ENCODE measurements at places on chromosomes 7 and 10. TPM values are rescaled to one million over a fixed set of nuclear protein-coding genes. Genes with fewer than 3 reads are reported as not detected.

The ATXN7L1 gene
- total RNA-seq = 8.6 TPM

The LIPM gene
- total RNA-seq = not detected

The RGR gene
- total RNA-seq = not detected

The UTF1 gene
- total RNA-seq = not detected

The LBX1 gene
- total RNA-seq = not detected

The MYL10 gene
- total RNA-seq = not detected

The STARD3NL gene
- 78.2 TPM for total RNA-seq

The TWIST1 gene
- 31.2 TPM for total RNA-seq

The ZNF783 gene
- 11.9 TPM for total RNA-seq

The METTL27 gene
- total RNA-seq = 2.5 TPM

The AVPI1 gene
- total RNA-seq = 19.2 TPM

The LANCL2 gene
- total RNA-seq = 17.0 TPM

The FKBP9 gene
- total RNA-seq = 318 TPM

The AS3MT gene
- total RNA-seq = 8.2 TPM

The MOGAT3 gene
- not detected for total RNA-seq

The ZMIZ2 gene
- 10.3 TPM for total RNA-seq

The CNNM1 gene
- total RNA-seq = under 0.01 TPM

The TMEM60 gene
- 17.0 TPM for total RNA-seq

The BHLHA15 gene
- 0.13 TPM for total RNA-seq

The WDFY4 gene
- under 0.01 TPM for total RNA-seq

The DENND10 gene
- 63.4 TPM for total RNA-seq

The KAZALD1 gene
- total RNA-seq = 78.5 TPM

The HOXA7 gene
- not detected for total RNA-seq

The UCN3 gene
- not detected for total RNA-seq

The TMEM270 gene
- total RNA-seq = not detected

The DGKI gene
- total RNA-seq = 5.3 TPM

The NAT16 gene
- total RNA-seq = not detected

The FAM241B gene
- 0.19 TPM for total RNA-seq

The NKX1-2 gene
- not detected for total RNA-seq

The GPER1 gene
- total RNA-seq = 3.2 TPM

The SDK1 gene
- 0.25 TPM for total RNA-seq

The CDCA7L gene
- 12.9 TPM for total RNA-seq

The ADAMTS14 gene
- 3.7 TPM for total RNA-seq

The ANKRD22 gene
- total RNA-seq = 0.13 TPM

The FAM13C gene
- total RNA-seq = 3.4 TPM

The ASZ1 gene
- not detected for total RNA-seq

The GPRIN2 gene
- total RNA-seq = not detected

The C10orf67 gene
- total RNA-seq = not detected

The NPFFR1 gene
- total RNA-seq = under 0.01 TPM

The ZNF488 gene
- total RNA-seq = not detected

The HIPK2 gene
- total RNA-seq = 8.6 TPM

The NRCAM gene
- total RNA-seq = 1.6 TPM

The ATG9B gene
- total RNA-seq = not detected

The KCNMA1 gene
- 95.4 TPM for total RNA-seq

The AKR1C8 gene
- not detected for total RNA-seq

The LRMDA gene
- total RNA-seq = 4.6 TPM

The TLL2 gene
- 0.06 TPM for total RNA-seq
